ENCODE measurements at places on chromosomes 6 and 20.

DNA sequence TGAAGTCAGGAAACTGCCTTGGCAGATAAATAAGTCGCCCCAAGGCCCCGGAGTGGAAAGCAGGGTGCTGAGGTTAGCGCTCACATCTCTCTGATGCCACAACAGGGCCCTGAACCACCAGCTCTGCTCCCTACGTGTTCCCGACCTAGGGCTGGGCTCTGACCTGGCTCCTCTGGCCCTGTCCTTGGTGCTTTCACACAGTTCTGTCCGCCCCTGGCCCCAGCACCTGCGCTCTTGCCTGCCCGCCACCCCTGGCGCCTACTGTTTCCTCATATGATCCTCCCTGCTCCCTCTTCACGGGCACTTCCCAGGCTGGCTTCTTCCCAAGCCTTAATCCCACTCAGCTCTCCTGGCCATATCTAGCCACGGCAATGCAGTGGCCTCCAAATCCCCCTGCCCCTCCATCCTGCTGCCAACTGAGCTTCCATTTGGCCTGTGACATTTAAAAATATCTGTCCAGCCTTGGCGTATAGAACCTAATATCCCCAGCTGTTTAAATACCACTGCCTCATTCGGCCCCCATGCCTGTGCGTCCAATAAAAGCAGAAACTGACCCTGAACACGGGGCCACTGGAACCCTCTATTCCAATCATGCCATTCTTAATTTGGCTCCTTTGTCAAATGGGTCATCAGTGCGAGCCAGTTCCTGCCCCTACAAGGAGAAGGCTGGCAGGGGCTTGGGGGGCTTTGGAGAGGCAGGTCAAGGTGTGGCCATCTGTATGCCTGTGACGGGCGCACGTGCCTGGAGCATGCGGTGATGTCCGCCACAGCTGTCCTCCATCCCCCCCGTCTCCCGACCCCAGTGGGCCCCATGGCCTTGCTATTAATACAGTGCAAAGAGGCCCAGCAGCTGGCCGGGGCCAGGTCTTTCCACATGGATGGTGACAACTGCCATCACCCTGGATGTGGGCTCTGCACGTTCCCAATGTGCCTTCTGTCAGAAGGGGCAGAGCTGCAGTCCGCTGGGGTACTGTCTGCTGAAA lies 27.7 kb downstream of the GNAS-AS1 start:
- no peak for DNase-seq

DNA sequence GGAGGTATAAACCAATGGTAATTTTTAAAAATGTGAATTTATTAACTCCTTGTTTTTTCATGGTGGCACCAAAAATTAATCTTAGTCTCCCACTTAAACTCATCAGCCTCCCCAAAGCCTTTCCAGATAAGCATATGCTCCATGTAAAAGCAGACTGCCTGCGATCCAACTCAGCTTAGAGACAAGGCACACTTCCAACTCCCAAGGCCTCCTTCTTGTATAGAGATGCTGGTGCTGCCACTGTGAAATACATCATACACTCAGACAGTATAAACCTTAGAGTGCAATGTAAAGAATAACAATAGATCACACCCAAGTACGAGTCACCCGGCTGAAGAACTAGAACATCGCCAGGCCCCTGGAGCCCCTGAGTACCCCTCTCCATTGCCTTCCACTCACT lies 2.0 kb downstream of the ANKRD6 start:
- no peak for DNase-seq

DNA sequence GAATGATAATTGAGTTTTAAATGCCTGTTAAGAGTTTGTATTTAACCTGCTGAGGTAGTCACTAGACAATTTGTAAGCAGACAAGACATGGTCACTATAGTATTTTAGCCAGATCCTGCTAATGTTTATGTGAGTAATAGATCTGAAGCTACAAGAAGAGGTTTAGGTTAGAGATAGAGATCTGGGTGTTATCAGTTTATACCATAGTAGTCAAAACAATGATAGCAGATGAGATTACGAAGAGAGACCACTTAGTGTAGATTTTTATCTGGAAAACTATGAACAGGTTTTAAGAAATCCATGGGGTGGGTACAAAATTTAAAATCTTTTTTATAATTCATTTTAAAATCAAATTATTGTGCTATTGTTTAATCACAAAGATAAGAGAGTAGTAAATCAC lies 47.5 kb downstream of the PHIP start:
- no peak for DNase-seq

DNA sequence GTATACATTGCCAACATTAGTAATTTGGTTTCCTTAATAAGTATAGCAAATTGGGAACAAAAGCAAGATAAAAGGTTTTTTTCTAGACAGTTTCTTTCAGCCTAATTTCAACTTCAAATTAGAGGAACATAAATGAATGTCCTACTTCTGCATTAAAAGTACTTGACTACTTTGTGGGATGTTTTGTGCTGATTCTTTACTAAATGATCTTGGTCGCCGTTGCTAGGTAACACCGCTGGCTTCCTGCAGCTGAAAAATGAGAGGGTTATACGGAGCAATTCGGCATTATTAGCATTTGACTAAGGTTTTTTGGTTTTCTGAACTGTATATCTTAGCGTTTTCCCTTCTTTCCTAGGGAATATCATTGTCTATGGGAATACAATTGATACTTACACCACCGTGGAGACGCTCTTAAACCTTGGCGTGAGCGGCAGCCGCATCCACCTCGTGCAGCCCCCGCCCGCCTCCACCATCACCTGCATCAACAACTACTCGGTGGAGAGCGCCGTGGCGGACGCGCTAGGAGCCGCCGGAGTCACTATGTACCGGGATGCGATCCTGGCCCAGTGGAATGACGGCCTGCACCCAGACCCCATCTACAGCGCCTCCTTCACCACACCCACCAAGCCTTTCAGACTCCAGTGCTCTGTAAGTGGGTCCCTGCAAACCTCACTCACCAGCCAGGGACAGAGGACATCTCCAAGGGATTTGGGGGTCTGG lies 90.9 kb upstream of the INSM1 start:
- DNase-seq = no peak

GRCh38 chr6:54694928-54695532 lies 151.5 kb upstream of the FAM83B start:
- no peak for DNase-seq

- no peak for DNase-seq
Measured at GRCh38 chr6:158919865-158920264, 80.1 kb downstream of the RSPH3 start.

DNA sequence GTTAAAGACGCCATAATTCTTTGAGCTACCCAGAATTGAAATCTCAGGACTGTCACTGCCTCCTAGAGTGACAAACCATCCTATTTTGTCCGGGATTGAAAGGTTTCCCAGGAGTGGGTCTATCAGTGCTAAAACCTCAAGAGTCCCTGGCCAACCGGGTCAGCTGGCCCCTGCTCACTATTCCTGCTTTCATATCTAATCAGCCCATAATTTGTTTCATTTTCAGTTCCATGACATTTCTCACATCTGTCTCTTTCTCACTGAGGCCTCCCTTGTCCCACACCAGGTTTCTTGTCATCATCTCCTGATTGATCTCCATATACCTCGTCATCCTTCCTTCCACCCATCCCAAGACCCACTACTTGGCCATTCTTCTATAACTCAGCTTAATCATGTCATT lies 98.2 kb downstream of the SLC35B3 start:
- DNase-seq = no peak

GRCh38 chr20:62907384-62908317 lies 18.7 kb downstream of the DIDO1 start:
- DNase-seq = no peak

DNA sequence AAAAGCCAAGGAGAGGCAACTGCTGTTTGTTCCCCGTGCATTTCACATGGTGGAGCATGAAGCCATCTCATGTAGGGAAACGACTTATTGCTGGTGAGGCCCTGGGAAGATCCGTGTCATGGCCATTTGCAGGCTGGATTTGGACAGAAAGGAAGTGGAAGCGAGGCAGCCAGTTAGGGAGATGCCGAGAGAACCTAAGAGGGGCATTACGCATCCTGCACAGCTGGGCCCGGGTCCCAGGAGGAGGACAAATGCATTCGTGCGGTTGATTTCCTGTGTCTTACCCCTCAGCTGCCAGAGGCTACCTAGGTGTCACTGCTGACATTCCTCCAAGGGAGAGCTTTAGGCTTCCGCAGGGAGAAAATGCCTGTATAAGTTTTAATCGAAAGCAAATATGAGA lies 316.2 kb upstream of the CDYL start:
- no peak for DNase-seq

DNA sequence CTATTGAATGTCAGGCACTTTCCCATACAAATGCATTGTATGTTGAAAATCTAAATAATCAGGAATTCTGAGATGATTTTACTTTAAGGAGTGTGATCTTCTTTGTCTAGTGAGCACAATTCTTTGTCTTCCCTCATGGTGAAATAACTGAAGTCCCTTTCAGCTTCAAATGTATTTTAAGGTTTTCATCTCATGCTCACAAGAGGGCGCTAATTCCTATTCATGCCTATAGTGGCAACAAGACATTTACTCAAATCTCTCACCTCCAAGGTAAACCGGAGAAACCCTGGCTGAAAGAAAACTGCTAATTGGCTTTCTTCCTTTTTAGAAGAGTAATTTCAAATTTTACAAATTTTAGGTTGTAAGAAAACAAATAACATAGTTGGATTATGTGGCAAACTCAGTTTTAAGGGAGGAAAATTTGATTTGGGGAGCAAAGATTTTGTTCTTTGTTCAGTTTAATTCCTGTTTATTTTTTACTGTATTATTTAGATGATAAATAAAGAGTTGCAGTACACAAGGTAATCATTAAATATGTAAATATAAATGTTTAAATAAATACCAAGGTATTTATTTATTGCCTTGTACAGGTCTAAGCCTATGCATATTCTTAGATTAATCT lies 69.1 kb downstream of the SLC35F1 start:
- DNase-seq = peak; percentile 18

DNA sequence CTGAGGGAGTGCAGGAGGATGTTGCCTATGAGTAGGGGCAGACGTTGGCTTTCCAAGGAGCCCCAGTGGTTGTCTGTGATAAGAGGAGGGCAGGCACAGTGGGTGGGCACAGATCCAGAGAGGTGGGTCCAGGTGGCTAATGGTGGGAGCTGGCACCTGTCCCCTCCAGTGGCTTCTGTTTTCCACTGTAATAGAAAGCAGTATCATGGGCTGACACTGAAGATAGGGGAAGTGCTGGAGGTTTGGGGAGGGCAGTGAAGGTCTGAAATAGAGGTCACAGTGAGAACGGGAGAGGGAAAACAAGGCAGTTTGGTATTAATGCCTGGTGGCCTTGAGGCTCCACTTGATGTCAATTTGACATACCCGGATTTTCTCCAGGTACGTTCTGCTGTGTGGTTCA lies 10.5 kb upstream of the TXNDC5 start:
- DNase-seq = no peak

GRCh38 chr6:87164004-87164403 lies 8.6 kb downstream of the ZNF292 start:
- no peak for DNase-seq

- DNase-seq = no peak
Measured at GRCh38 chr6:21053612-21054011, 519.4 kb downstream of the CDKAL1 start.

GRCh38 chr20:44020406-44021148 lies 105.9 kb downstream of the TOX2 start:
- DNase-seq = no peak

- DNase-seq = no peak
Measured at GRCh38 chr6:132684272-132684671, 25.3 kb upstream of the TAAR1 start.

GRCh38 chr20:44019638-44020335 lies 105.1 kb downstream of the TOX2 start:
- DNase-seq = no peak

- no peak for DNase-seq
Measured at GRCh38 chr6:71929047-71929446, 42.7 kb downstream of the RIMS1 start.

- DNase-seq = peak; percentile 57
Measured at GRCh38 chr6:151962246-151962846, 154.9 kb downstream of the ESR1 start.

GRCh38 chr20:2289475-2289874 lies 6.3 kb upstream of the TGM3 start:
- no peak for DNase-seq

DNA sequence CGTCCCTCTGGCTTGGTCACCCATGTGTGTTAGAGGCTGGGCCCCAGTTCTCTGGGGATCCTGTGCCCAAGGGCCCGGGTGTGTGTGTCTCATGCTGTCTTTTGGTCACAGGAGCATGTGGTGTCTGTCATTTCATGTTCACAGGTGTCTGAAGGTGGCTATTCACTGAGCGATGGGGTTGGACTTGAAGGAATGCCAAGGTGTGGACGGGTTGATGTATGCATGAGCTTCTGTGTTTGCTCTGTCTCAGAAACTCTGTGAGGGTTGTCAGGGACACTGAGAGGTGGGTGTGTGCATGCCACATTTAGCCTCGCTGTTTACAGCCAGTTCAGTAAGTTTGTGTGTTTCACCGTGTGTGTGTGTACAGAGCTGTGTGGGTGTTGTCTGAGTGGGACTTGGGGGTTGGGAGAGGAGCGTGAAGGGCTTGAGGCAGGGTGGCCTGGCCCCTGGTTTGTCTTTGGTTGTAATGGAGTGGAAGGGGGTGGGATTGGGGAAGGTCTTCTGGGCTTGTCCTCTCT lies 1.2 kb downstream of the DDR1 start:
- peak; percentile 5 for DNase-seq

DNA sequence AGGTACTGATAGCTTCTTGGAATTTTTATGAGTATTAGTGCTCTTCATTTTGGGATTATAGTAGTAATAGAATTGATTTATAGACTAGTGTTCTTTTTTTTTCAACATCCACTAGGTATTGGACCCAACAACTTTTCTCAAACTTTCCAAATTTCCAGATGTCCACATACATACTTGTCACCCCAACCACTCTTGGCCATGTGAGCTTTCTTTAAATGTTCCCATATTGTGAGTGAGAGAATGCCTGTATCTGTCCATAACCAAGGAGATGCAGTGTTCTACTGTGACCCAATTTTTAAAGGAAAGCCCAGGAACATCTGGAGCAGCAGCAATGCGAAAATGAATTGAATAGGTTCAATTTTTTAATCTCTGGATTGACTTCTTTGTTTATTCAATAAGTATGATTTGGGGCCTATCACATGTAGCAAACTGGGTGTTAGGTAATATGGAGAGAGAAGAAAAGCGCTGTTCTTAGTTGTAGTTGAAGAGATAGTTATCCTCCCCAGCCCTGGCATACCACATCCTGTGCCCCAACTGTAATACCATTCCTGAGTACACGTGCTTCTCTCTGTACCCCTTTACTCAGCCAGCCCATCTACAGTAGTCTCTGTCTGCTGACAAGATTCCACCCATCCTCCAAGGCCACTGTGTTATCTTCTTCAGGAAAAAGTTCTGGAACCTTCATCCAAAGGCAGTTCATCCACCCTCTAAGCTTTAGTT lies 116.8 kb upstream of the SUPT3H start:
- no peak for DNase-seq

DNA sequence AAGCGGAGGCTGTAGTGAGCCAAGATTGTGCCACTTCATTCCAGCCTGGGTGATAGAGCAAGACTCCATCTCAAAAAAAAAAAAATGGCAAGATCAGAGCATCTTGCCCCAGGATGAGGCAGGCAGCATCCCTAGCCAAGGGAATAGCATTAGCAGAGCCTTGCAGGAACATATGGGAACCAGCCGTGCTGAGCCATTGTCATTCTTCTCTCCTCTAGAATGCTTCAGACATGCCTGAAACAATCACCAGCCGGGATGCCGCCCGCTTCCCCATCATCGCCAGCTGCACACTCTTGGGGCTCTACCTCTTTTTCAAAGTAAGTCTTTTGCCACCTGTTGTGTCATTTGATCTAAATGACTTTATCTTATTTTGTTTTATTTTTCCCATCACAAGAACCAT lies 13.0 kb downstream of the HM13 start:
- DNase-seq = no peak

GRCh38 chr6:168590406-168590805 lies 149.4 kb downstream of the SMOC2 start:
- no peak for DNase-seq

Data from brain microvascular endothelial cell (primary cell).